Adipocyte (in vitro differentiated cells): ENCODE measurements at places on chromosomes 11 and 22.

DNA sequence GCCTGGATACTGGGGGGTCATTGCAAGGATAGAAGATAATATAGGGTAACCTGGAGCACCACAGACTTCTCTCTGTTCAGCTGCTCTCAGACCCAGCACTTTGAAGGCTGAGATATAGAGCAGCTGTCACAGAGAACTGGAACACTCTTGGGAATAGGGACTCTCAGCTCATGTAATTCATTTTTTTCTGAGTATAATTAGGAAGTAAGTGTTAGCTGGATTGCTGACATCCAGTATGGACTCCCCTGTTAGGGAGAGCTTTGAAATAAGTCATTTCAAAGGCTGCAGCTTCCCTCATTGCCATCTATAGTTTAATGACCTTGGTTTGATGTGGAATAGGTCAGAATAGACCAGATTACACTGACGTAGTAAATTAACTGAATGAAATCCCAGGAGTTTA lies 120.8 kb upstream of the POU2AF2 start:
- DNase-seq: no peak

GRCh38 chr11:33211580-33211979 lies 45.6 kb upstream of the HIPK3 start:
- DNase-seq: peak; percentile 67

GRCh38 chr11:88332851-88333250 lies 4.7 kb downstream of the CTSC start:
- DNase-seq: no peak

DNA sequence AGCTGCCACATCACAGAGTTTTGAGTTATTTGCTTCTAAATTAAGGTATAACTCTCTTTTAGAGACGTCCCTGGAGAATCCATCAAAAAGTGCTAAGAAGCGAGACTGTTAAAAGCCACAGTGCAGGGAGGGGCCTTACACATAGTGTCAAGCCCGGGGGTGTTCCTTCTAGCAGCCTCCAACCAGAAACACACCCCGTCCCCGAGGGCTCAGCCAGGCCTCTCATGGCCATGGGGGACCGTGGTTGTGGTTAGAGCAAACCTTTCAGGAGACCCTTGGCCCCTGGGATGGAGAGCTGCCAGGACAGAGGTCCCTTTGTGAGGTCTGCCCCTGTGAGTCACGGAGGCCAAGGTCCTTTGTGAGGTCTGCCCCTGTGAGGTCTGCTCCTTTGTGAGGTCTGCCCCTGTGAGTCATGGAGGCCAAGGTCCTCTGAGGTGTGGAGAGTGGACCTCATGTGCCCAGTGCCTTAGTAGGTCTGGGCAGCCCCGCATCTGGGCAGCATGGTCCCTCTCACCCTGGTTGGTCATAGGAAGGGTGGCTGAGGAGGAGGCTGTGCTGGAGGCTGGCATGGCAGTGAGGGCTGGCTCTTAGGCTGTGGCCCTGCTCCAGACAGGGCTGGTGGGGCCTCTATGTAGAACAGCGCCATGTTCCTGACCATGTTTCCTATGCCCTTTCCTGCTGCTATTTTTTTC lies 5.4 kb downstream of the GNAZ start:
- DNase-seq: no peak

DNA sequence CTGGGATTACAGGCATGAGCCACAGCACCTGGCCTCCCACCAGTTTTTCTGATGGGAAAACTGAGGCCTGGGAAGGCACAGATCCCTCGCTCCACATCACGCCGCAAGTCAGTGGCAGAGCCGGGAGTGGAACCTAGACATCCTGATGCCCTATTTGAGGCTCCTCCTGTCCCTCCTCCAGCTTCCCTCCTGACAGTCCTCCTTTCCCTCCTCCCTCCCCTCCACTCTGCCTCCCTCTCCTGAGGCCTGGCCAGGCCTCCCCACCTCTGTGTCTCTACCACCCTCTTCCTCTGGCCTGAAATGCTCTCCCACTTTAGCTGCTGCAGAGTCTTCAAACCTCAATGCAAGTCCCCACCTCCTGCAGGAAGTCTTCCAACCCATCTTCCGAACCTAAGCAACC lies 13.3 kb upstream of the TP53I11 start:
- no peak for DNase-seq

DNA sequence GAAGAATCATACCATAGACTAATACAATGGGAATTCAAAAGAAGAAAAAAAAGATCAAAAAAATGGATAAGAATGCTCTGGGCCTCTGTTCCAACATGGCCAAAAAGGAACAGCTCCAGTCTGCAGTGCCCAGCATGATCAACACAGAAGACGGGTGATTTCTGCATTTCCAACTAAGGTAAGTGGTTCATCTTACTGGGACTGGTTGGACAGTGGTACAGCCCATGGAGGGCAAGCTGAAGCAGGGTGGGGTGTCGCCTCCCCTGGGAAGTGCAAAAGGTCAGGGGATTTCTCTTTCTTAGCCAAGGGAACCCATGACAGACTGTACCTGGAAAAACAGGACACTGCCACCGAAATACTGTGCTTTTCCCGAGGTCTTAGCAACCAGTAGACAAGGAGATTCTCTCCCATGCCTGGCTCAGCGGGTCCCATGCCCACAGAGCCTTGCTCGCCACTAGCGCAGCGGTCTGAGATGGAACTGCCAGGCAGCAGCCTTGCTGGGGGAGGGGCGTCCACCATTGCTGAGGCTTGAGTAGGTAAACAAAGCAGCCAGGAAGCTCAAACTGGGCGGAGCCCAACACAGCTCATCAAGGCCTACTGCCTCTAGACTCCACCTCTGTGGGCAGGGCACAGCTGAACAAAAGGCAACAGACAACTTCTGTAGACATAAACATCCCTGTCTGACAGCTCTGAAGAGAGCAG lies 428.4 kb downstream of the MN1 start:
- no peak for DNase-seq

DNA sequence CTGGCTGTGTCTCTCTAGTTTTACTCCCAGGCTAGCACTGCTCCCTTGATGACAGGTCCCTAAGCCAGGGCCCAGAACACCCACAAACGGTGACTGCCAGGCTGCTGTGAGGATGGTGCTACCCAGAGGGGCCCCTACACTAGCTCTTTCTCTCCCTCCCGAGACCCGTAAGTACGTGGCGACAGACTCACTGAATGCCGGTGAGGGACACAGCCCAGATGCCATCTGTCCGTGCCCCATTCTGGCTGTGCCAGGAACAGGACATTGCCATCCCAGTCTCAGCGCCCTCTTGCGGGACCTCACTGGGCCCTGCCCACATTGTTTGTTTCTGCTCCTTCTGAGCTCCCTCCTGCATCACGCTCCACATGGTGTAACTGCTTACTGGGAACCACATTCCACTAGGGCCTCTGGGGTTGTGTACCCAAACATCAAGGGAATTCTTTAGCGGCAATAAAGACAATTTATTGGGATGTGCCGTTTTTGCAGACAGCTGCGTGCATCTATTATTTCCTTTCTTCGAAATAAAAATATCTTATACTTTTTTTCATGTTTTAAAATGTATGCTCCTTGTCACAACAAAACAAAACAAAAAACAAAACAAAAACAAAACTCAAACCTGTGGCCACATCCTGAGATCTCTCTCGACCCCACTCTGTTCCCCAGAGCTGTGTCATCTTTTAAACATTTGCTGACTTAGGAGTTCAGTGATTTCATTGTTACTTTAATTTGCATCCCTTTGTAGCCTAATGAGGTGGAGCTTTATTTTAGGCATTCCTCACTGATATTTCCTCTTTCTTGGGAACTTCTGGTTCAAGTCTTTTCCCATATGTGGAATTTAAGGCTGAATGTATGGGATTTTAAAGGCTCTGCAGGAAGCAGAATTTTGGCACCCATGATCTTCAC lies 4.4 kb upstream of the TPCN2 start:
- peak; percentile 90 for DNase-seq

DNA sequence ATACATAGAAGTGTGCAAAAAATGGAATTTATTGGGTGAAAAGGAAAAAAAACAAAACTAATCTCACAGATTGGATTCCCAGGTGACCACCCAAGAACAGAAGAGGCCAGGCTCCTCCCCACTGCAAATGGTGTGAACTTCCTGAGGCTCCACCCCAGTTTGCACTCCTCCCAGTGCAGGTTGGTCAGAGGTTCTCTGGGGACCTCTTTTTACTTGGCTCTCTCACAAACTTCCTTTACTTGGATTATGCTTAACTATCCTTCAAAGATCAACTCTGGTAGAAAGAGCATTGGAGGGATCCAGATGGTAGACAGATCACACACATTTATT lies 138.9 kb upstream of the CCDC90B start:
- DNase-seq: no peak

DNA sequence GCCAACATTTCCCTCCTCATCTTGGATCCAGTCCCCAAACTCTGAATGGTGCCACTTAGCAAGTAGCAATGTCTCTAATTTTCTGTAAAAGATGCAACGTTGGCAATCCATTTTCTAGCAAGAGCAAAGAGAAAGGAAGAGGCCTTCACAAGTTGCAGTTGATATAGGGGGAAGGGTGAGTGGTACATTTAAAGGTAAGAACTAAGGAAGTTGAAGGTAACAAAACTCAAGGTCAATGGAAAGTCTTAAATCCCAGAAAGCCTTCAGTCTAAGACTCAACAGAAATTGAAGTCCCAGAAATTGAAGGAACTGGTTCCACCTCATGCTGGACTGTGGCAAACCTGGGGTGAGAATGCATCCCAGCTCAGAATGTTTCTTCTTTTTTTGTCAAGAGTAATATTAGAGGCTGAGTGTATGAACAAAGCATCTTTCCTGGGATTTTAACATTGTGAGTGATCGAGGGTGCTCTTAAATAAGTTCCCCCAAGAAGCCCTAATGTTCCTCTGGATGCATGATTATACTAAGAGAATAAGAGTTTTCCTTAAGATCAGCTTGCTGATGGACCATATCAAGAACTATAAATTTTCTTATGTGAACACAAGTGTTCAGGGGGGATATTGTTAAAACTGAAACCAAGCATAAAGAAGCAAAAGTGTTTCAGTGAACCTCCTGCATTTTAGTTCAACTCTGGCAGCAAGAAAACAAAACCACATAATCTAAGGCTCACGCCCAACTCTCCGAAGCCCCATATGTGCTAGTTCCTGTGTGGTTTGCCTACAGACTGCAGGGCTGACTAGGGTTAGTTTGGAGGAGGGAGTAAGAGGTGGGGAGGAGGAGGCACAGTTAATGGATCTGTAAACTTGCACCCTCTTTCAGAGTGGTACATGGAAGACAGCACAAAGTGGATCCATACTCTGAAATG lies at the start of gene GRAP2:
Gene GRAP2, plus strand, starts transcription at position 779 of the 922 bp plus-strand sequence. CDS start 46,023 bp downstream, outside the sequence.
- DNase-seq: no peak

- no peak for DNase-seq
These were observed 458.8 kb downstream of the BUD13 start for GRCh38 chr11:116314006-116314405.

DNA sequence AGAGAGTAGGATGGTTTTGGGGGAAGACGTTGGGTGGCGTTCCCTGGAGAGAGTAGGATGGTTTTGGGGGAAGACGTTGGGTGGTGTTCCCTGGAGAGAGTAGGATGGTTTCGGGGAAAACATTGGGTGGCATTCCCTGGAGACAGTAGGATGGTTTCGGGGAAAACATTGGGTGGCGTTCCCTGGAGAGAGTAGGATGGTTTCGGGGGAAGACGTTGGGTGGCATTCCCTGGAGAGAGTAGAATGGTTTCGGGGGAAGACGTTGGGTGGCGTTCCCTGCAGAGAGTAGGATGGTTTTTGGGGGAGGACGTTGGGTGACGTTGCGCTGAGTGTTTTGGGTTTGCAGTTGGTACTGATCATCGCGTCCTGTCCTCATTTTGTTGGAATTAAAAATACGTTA lies 28.2 kb downstream of the IGHMBP2 start:
- no peak for DNase-seq

DNA sequence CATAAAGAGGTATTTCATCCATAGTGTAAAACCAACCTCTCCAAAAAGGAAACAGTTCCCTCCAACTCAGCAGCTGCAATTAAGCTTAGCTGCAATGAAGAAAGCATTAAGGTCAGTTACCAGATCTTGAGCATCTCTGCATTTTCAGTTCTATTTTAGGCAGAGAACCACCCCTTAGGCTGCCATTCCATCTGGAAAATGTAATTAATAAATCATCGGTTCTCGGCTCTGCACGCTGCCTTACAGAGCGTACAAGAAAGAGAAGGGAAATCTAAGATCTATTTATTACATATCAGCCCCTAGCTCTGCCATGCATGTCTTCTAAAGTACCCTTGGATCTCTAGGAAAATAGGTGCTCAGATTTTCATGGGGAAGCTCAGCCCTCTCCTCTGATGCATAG lies 71.5 kb downstream of the RCN1 start:
- DNase-seq: no peak

- no peak for DNase-seq
These were observed 3.1 kb upstream of the PTS start for GRCh38 chr11:112223121-112223520.

DNA sequence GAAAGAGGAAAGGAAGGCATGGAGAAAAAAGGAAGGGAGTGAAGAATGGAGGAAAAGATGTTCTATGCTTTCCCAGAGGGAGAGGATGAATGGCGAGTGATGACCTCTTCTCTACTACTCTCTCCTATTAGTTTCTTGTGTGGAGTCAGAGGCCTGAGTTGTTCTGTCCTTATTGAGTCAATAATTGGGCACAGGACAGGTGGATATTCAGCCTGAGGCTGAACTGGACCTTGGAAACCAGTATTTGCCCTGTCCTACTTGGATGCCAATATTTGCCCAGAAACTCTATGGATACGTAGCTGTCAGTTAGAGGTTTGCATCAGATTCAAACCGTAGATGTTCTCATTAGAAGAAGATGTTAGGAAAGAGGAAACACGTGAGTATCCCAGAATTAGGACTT lies 17.6 kb upstream of the SWAP70 start:
- DNase-seq: no peak

DNA sequence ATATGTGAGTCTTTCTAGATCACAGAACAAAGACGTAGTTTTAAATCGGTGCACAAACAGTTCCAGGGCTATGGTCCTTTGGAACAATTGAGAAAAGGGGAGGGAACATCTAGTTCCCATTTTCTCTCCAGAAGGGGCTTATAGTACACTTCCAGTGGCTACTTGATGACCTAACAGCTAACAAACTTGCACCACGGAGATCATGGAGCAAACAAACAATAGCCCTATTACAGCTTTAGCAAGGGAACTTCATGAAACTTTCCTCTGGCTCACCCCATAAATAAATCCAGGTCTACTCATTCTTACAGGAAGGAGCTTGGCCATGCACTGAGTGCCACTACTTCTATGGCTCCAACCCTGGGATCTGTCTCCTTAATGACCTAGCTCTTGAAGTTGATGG lies 8.3 kb upstream of the FOLR2 start:
- no peak for DNase-seq

DNA sequence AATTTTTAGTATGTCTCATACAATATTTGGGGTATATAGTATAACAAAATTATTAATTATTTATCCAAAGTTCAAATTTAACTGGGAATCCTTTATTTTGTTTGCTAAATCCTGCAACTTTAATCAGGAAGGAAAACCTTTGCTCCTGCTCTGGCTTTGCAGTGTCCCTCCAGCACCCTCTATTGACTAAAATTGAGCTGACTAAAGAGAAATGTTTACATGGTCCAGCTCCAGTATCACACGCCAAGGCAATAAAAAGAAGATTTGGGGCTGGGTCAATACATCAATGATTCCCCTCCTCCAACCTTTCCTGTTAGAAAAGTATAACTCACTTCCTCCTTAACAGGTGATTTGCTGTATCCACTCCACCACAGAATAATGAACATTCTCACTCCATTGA lies 153.0 kb upstream of the LRRC4C start:
- no peak for DNase-seq
